ENCODE measurements at places on chromosomes 3 and 15.

DNA sequence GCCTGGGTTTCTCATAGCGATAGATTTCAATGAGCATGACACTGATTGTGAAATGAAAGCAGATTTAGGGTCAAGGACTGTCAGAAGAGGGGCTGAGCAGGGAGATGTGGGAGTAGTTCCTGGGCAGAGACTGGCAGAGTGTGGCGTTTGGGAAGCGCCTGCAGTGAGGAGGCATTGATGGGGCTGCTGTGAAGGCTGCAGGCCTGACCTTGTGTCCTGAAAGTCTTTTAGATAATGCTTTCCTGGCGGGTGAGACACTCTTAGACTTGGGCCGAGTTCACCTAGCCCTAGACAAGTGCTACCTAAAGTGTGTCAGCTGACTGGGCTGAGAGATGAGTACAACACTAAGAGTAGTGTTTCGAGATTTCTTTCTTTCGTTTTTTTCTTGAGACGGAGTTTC is 20.7 kb downstream of the USP13 start:
- no peak for DNase-seq

DNA sequence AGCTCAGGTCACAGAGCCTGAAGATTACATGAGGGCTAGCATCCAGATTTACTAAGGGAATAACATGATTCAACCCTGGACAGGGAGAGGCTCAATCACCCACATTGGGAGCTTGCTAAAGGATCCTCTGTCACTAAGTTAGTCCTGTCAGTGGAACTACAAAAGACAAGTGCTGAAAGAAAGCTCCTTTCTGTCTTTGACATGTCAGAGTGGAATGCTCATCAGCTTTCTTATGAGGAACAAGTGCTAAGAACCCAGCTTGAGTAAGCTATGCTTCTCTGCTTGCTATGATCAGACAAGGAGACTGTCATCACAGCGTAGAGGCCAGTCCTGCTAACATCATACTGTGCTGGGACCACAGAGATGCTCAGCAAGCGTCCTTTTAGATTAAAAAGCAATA is 74.5 kb downstream of the MB21D2 start:
- no peak for DNase-seq

DNA sequence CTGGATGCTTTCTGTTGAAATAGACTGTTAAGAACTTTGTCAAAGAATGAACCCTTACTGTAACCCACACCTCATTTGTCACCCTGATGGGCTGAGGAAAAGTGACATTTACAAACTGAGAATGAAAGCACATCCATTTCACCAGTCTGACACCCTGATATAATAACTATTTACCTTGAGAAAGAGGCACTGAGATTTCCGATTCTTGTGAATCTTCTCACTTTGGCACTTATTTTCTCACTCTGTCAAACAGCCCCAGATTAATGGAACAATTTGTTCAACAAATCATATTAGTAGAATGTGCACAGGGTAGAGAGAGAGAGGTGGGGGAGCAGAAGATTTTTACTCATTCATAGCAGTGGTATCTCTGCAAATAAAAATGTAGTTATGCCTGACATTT is 606.9 kb downstream of the MCTP2 start:
- DNase-seq: no peak

DNA sequence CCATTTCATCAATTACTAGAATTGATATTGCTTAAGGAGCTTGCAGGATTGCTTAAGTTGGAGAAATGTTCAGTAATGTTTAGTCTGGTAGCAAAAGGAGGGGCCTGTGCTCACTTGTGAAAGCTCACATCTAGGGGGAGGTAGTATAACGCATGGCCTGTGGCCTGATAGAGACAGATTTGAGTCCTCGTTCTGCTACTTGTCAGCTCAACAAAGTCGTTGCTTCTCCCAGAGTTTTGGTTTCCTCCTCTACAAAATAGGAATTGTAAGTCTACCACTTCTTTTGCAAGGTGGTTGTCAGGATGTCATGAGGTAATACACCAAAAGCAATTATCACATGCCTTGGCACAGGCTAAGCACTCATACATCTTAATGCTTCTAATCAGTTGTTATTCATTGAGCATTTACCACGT is 1.3 kb downstream of the ST3GAL6 start:
- DNase-seq: no peak

- DNase-seq: no peak
Measured at GRCh38 chr3:106797461-106797860, 579.8 kb upstream of the CCDC54 start.
